Muscle of leg (tissue), 16 donors: ENCODE measurements at places on chromosomes 13 and 19. TPM values are rescaled to one million over a fixed set of nuclear protein-coding genes. Genes with fewer than 3 reads are reported as not detected.

DNA sequence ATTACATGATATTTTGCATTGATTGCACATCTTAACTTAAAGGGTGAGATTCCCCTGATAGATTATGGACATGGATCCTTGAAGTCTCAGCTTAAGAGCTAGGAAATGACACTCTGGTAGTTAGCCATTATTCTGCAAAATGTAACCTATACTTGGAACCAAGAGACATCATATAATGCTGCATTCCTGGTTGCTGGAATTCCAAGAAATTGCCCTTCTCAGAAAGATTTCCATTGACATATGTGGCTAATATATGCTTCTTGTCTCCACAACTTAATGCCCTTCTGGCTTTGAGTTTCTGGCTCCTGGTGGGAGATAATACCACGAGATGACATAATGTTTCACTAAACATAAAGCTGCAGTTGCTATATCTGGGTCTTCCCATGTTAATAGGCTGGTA, 204.4 kb upstream of the TRPC4 start:
- DNase-seq = no peak

The C19orf18 gene
- total RNA-seq = 0.89 TPM

DNA sequence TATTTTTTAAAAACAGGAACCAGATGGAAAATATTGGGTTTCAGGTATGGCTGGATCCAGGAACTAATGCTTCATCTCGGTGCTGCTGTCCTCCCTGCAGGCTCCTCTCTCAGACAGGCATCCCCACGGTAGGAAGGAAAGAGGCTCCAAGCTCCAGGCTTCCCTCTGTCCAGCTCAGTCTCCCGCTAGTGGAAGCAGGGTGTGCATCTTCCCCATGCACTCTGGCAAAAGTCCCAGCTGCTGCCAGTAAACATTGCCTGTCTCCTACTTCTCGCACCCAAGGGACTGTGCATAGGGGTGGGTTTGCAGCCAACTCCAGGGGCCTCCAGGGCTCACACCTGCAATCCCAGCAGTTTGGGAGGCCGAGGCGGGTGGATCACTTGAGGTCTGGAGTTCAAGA, 29.2 kb downstream of the IL12RB1 start:
- DNase-seq = peak; percentile 48

The EGLN2 gene
- 52.0 TPM for total RNA-seq

DNA sequence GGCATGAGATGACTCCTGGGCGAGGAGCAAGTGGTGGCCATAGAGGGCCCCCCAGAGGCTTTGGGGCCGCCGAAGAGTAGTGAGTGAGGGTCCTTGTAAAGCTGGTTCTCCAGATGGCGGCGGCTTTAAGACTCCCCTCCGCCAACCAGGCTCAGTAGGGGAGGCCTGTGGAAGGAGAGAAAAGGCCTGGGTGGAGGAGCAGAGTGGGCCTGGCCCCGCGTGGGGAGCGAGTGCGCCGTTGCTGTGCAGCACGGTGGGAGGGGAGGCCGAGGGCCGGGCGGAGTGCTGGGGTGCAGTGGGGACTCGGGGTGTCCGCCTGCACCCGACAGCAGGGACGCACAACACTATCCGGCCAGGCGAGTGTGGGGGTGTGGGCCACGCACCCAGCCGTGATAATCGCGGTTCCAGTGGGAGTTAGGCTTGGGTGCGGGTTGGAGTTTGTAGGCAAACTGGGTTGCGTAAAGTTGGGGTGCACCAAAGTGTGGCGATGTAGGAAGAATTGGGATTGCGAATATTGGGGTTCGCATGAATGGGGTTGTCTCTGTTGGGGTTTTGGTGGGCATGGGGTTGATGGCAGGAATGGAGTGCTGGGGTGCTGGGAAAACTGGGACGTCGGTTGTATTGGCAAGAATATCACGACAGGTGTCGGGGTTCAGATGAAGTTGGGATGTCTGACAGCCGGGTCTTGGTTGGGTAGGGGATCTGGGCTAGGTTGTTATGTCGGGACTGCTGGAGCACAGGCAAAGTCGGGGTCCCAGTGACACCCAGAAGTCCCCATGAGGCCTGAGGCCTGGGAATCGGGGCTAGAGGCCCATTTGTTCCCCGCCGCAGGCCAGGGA, 687 bp upstream of the CIRBP start:
- peak; percentile 46 for DNase-seq

The ICAM4 gene
- 0.35 TPM for total RNA-seq
